Prostate gland (tissue), 2 donors: ENCODE measurements at places on chromosomes 7 and 10. TPM values are rescaled to one million over a fixed set of nuclear protein-coding genes. Genes with fewer than 3 reads are reported as not detected.

BHLHA15 gene
- 24.6 TPM for total RNA-seq

DNA sequence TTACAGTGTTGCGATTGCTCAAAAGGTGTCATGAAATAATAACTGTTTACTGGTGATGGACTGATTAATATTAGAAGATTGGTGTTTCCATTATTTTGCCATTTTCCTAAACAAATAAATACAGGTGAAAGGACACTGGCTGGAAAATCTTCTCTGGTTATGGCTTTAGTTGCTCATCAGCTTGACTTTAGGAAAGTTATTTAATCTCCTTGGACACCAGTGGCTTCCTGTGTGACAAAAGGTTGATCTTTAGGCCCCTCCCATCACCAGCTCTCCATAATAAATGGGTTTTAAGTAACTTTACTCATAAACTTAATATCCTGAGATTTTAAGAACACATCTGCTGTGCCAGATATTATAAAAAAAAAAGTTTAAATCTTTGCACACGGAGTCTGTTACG is 737 bp downstream of the CABCOCO1 start:
- DNase-seq: no peak
- H3K27me3 ChIP-seq: no peaks in the 10 kb centered on the region
- no peaks in the 10 kb centered on the region for H3K4me1 ChIP-seq
- H3K27ac ChIP-seq: peak overlapping the region; percentile 35

- no peaks in the 10 kb centered on the region for H3K4me1 ChIP-seq
- no peak for DNase-seq
- H3K27ac ChIP-seq: no peak overlapping the region
- no peak overlapping the region for H3K4me3 ChIP-seq
These were observed 308.5 kb upstream of the FZD1 start for GRCh38 chr7:90955641-90956207.

DNA sequence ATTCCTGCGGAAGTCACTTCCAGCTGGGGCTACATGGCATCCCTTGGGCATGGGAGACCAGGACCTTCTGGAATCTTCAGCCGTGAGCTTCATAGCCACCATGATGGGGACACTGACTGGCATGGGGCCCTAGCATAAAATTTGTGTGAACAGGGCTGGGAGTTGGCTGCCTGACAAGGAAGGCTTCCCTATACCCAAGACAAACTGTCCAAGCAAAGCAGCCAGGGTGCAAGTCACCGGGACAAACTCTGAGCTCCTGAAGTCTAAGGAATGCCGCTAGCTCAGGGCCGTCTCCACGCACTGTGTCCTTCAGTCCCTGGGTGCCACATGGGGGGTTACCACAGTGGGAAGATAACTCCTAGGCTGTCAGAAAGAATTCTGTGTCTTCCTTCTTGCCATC is 627.4 kb downstream of the CALN1 start:
- no peak overlapping the region for H3K27ac ChIP-seq
- H3K4me1 ChIP-seq: no peaks in the 10 kb centered on the region
- no peaks in the 10 kb centered on the region for H3K27me3 ChIP-seq
- H3K36me3 ChIP-seq: no peaks in the 10 kb centered on the region

RALA gene
- total RNA-seq: 11.9 TPM
